PC-9 (cell line): ENCODE measurements at places on chromosomes 7 and 10. TPM values are rescaled to one million over a fixed set of nuclear protein-coding genes. Genes with fewer than 3 reads are reported as not detected.
A peak's percentile ranks its signal among the peaks of the same experiment; 100 is the strongest.

DNA sequence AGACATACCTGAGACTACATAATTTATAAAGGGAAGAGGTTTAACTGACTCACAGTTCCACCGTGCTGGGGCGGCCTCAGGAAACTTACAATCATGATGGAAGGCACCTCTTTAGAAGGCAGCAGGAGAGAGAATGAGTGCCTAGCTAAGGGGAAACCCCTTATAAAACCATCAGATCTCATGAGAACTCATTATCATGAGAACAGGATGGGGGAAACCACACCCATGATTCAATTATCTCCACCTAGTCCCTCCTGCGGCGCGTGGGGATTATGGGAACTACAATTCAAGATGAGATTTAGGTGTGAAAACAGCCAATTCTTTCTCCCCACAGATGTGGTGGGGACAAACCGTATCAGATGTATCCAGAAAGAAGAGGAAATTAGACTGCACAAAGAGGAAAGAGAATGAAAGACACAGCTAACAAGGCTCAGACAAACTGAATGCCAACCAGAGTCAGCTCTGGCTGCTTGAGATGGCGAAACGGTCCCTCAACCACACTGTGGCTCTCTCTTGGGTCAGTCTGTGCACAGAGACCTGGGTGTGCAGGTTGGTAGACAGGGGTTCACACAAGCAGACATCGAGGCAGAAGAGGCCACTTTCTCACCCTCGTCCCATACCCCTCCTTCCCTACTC, 375.6 kb downstream of the SFMBT2 start:
- no peaks in the 10 kb centered on the region for H3K4me1 ChIP-seq
- DNase-seq, result no peak
- H3K27me3 ChIP-seq, result peaks cover 1% of the 10 kb centered on the region; the same call in 1 of the 2 replicates

HOXA11 gene
- 0.26 and 0.43 TPM in 2 replicates for total RNA-seq

DNA sequence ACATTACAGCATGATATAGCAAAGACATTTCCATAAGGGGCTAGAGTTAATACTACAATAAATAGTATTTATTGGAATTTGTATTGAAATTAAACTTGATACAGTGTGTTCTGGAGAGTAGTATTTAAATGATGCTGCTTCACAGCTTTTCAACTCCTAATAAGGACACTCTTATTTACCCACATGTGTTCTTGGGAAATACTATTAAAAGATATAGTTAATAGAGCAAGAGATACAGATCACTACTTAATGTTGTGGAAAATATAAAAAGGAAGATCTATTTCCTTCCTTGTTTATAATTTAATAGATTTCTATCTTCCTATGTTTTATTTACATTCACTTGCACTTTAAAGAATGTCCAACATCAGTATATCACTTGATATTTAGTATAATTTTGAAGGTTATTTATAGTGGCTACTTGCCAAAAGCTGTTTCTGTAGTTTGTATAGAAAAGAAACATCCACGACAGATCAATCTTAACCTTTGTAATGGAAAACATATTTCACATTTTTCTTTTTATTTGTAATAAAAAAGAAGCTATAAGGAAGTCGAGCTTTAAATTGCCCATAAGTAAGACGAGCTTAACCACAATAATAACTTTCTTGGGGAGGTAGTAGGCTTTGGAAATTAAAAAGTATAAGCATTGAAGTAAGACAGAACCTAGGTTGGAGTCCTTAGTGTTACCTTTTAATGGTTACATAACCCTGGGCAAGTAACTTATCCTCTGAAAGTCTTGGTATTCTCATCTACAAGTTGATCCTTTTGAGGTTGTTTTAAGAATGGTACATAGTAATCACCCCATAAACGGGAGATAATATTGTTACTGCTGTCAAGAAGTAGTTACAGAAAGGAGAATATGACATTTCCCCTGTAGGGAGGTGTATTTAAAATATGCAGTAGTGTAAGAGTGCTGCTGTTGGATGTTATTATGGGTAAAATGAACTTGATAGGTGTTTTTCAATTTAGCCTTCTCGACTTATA, 32.8 kb downstream of the CPED1 start:
- H3K4me3 ChIP-seq, result no peak overlapping the region
- no peak for DNase-seq
- peaks cover 23% of the 10 kb centered on the region; the same call in 1 of the 2 replicates for H3K4me1 ChIP-seq
- H3K27me3 ChIP-seq, result no peaks in the 10 kb centered on the region
- no peaks in the 10 kb centered on the region for H3K36me3 ChIP-seq
- peak overlapping the region; percentile 52; the same call in 1 of the 2 replicates for H3K27ac ChIP-seq

GRCh38 chr10:34213805-34214197, 601.3 kb downstream of the PARD3 start:
- H3K27me3 ChIP-seq, result no peaks in the 10 kb centered on the region
- H3K4me1 ChIP-seq, result no peaks in the 10 kb centered on the region
- no peak overlapping the region for H3K27ac ChIP-seq
- no peaks in the 10 kb centered on the region for H3K36me3 ChIP-seq
- DNase-seq, result no peak

GRCh38 chr7:122632238-122632637, 66.7 kb downstream of the RNF133 start:
- DNase-seq, result no peak
- no peak overlapping the region for H3K27ac ChIP-seq
- H3K4me3 ChIP-seq, result no peak overlapping the region
- H3K4me1 ChIP-seq, result no peaks in the 10 kb centered on the region
